Stimulated activated CD4-positive, alpha-beta T cell treated with anti-CD3 and anti-CD28 coated beads, Interleukin-1b, Interleukin-23, amount 100 ng/mL, for 1 hour (primary cell): ENCODE measurements at places on chromosomes 4 and X.
A peak's percentile ranks its signal among the peaks of the same experiment; 100 is the strongest.

DNA sequence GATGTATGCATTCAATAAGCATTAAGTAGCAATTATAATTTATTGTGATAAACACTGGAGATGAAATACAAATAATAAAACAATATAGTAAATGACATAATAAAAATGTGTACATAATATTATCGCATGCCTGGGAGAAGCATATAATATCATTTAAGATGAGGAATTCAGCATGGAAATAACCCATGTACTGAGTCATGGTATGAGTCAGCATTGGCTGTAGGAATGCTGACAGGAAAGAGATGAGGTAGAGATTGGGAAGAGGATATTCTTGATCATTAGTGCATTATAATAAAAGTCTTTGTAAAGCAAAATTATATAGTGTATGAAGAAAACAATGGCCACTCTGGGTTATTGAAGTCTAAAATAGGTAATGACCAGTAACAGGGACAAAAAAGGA, 82.8 kb downstream of the MAGEB10 start:
- no peak for DNase-seq

- no peak for DNase-seq
These were observed 81.2 kb downstream of the DCK start for GRCh38 chr4:71074452-71075299.

- DNase-seq: no peak
These were observed 26.7 kb upstream of the SLC10A7 start for GRCh38 chr4:146548443-146548842.

GRCh38 chr4:120000591-120001296, 65.9 kb downstream of the MAD2L1 start:
- DNase-seq: no peak

- no peak for DNase-seq
These were observed 1.2 kb upstream of the TMEM47 start for GRCh38 chrX:34658326-34658725.

- no peak for DNase-seq
These were observed 151.0 kb upstream of the DKK2 start for GRCh38 chr4:107187091-107187490.

GRCh38 chrX:103716962-103717361, 6.3 kb downstream of the TMEM31 start:
- DNase-seq: no peak

DNA sequence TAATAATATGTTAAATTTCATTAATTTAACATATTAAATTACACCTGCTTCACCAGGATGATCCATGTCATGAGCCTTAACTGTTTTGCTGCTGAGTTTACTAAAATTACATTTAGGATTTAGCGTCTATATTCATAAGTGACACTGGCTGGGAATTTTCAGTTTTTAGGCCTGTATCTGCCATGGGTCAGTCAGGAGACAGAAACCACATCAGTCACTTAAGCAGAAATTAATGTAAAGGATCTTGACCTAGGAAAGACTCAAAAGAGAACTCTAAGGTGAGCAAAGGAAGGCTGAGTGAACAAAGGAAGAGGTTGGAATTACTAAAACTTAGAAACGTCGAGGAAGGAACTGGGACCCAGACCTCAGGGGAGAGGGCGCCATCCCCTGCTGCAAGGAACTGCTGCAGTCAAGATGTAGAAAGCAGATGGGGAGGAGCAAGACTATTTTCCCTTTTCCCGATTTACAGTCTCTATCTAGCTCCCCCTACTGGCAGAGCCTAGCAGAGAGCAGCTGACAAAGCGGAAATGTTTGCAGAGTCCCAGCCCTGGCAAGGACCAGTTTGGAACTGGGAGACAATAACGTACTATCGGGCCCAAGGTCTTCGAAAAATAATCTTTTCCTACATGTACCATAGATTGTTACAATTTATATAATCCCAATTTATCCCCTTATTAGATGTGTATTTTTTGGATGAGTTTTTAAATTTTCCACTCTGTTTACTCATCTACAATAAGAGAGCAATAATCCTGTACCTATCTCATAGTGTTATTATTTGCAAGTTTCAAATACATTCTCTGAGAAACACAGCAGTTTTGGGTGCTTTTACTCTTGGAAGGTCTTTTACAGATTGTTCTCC, 22.6 kb upstream of the RBBP7 start:
- DNase-seq: peak; percentile 20

- DNase-seq: no peak
These were observed 726.6 kb downstream of the TRAM1L1 start for GRCh38 chr4:116358633-116359222.

DNA sequence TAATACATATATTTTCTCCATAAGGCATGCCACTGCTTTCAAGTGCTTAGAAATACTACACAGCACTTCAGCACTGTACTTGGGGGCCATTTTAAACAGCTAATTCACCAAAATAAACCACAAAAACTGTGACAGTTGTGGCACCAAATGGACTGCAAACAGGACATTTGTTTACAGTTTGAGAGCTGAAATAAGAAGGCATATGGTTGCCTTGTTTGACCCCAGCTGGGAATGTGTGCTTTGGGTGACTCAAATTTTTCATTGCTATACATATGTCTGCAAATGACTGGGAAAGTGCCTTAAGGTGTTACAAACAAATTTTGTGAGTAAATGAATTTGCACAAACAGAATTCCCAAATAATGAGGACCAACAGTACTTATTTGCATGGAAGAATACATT, 124.2 kb downstream of the BANK1 start:
- no peak for DNase-seq

DNA sequence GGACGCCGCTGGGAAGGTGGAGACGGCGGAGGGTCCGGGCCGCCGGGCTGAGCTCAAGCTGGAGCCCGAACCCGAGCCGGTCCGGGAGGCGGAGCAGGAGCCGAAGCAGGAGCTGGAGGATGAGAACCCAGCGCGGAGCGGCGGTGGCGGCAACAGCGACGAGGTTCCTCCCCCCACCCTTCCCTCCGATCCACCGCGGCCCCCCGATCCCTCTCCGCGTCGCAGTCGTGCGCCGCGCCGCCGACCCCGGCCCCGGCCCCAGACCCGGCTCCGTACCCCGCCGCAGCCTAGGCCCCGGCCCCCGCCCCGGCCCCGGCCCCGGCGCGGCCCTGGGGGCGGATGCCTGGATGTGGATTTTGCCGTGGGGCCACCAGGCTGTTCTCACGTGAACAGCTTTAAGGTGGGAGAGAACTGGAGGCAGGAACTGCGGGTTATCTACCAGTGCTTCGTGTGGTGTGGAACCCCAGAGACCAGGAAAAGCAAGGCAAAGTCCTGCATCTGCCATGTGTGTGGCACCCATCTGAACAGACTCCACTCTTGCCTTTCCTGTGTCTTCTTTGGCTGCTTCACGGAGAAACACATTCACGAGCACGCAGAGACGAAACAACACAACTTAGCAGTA, 483 bp downstream of the USP27X start:
- DNase-seq: no peak

- DNase-seq: no peak
These were observed 999 bp downstream of the NAP1L5 start for GRCh38 chr4:88696630-88697029.
